ENCODE measurements at places on chromosomes 5 and 9.

- peak; percentile 11 for DNase-seq
These were observed 67.1 kb downstream of the KLF4 start for GRCh38 chr9:107422189-107423185.

DNA sequence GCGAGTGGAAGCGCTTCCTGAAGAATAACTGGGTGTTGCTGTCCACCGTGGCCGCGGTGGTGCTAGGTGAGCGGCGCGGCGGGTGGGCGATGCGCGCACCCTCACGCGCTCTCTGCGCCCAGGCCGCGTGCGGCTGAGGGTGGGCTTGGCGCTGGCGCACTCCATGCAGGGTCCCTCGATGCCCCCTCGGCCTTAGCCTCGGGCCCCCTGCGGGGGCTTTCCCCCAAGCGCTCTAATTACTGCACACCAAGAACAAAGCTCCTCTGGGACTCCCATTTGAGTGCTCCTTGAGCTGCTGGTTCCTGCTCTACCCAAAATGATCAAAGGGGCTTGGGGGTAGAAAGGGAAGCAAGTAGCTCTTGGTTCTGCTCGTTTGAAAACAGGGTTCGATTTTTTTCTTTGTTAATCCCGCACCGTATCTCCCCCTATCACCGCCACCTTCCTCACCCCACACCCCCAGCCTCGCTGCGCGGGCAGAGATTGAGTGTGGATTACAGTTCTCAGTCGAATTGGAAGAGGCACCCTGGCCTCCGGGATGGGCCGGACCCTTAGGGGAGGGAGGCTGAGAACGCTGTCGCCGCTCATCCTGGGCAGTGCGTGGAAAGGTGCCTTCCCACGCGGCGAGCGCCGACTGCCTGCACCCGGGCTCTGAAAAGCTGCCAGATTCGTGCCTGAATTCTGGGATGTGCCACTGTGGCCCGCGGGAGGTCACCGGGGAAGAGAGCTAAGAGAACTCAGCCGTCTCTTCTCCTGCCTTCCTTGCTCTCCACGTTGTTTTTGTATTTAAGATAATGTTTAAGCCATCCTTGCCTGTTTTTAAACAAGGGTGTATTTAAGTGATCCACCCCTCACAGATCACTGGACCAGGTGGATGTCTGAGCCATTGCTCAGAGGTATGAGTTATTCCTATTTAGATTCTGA lies 697 bp downstream of the SLC1A1 start:
- DNase-seq, result no peak

DNA sequence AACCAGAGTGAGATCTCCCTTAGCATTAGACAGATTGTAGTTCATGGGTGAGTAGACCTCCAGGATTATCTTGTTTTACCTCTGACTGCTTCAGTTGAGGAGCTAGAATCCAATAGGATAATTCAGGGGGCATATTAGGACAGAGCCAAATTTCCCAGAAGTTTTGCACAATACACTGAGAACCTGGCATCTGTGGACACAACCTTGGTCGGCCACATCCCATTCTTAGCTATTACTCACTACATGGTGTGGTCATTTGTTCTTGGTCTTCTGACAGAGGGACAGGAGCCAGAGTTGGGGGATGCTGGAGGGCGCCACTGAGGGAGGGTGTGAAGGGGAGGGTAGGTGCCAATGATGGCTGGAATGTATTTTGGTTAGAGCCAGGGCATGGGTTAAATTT lies 66.6 kb downstream of the NPR3 start:
- DNase-seq, result no peak

GRCh38 chr5:107964722-107965121 lies 294.0 kb upstream of the EFNA5 start:
- DNase-seq, result no peak

DNA sequence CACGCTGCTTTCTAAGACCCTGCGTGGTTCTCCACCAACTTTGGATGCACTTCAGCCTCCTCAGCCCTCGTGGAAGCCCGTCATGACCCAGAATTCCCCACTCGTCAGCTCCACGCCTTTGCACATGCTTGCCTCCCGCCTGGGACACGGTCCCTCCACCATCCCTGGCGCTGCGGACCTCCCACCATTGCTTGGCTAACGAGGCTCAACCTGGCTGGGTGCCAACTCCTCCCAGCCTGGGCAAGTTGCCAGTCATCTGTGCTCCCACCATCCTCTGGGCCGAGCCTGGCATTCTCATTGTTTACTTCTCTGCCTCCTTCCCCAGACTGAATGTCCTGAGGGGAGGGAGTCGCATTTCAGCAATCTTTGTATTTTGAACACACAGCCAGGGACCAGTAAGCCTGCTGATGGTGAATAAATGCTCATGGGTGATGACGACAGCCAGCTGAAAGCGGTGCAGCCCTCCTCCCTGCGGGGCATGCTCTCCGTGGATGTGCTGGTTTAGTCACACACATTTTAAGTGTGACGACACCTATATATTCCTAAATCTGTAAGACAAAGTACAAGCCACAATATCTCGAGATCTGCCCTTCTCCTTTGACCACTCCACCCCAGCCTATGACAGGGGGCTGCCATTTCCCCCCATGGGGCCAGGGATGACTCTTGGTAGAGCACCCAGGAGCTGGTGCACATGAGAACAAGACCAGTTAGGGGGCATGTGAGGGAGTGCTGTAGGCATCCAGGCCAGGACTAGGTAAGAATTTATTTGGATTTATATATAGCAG lies 37.6 kb downstream of the ANKRD33B start:
- DNase-seq, result no peak

DNA sequence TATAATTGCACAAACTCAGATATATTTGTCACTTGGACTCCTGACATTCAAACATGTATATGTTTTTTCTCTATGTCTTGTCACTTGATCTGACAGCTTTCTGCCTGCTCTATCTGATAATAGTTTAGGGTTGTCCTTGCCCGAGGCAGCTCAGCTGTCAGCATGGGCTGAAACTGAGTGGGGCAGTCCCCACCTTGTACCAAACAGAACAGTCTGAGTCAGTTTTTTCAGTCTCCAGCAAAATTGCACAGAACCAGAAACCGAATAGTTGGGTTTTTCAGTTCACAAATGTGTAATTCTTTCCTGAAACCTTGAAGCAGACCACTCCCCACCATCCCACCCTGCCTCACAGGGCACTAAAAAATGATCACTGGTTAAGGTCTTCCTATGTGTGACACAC lies 9.5 kb upstream of the HAND1 start:
- DNase-seq, result no peak

- no peak for DNase-seq
These were observed 270.4 kb upstream of the TMEM161B start for GRCh38 chr5:88539026-88539425.

All from CD4-positive, alpha-beta T cell treated with Interleukin-12 subunit alpha and Interleukin-12 subunit beta, for 1 hour (primary cell).